Stimulated activated CD4-positive, alpha-beta T cell treated with anti-CD3 and anti-CD28 coated beads, Interleukin-15, amount 100 ng/mL, for 48 hours (primary cell): ENCODE measurements at places on chromosomes 1 and 21.

- no peak for DNase-seq
Observed at GRCh38 chr1:113256348-113256729, 134.0 kb upstream of the MAGI3 start.

GRCh38 chr1:203557390-203557789 is 63.4 kb downstream of the OPTC start:
- no peak for DNase-seq

- no peak for DNase-seq
Observed at GRCh38 chr1:61120998-61121397, 38.6 kb downstream of the NFIA start.

DNA sequence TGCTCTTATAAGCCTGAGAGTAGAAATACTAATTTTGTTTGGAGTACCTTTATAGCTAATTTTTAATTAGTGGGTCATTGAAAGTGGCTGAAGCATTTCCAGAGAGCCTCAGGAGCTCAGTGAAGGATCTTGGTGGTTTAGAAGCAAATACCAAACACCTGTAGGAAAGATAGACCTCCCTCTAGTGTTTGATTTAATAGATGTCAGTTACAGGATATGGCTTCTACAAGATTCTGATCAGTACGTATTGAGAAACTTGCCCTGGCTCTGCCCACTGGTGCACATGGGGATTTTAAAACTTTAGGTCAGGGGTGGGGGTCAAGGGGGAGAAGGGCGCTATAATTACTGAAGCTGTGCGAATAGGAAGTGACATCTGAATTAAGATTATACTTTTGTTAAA is 122.2 kb downstream of the POU2F1 start:
- DNase-seq = no peak

DNA sequence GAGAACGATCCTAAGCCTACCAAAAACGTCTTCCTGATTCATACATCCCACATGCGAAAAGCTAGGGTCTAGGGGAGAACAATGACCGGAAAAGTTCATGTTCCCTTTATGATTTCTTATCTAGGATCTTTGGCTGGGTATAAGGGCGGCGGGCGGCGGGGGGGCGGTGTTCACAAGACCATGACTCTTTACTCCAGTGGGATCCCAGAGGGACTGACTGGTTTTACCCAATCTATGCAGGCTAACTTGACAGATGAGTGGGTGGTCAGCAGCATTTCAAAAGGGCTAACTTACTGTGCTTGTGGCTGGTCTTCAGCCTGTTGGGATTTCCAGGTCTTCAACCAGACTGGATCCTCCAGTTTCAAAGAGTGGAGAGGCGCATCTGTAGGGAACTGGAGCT is 40.3 kb downstream of the CNIH3 start:
- DNase-seq = no peak

- DNase-seq = no peak
Observed at GRCh38 chr1:58119971-58120370, 426.6 kb downstream of the OMA1 start.

DNA sequence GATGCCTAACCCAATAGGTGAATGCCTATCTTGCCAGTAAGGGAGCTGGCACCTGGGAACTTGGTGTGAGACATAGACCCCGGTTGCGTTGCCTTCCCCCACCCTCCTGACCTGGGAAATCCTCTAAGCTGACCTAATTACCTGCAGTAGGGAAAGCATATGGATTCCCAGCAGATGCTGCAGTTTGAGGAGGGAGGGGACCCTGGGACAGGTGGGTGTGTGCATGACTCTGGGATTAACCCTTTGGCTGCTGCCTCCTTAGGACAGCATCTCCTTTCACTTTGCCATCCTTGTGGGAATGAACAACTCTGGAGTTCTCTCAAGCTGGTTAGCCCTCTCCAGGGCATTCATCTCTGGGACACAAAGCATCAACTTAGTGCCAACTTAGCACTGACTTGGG is 16.4 kb upstream of the NFASC start:
- DNase-seq = no peak

GRCh38 chr1:9721606-9722377 is 70.3 kb downstream of the PIK3CD start:
- DNase-seq = no peak

DNA sequence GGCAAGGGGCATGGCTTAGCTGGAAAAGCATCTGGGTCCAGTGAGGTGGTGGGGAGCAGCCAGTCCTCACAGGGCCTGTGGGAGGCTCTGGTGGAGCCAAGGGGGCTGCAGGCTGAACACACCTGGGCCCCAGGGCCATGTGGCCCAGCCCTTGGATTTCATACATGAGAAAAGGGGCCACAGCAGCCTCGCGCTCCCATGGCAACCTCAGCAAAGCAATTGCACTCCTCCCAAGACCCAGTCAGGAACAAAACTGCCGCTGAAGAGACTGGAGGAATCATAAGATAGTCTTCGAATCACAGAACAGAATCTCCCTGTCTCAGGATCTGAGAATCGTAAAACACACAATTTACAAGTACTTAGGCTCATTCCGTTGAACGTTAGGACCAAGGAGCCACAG is 24.6 kb downstream of the LRP8 start:
- no peak for DNase-seq

- DNase-seq = no peak
Observed at GRCh38 chr1:85445906-85446305, 19.1 kb downstream of the DDAH1 start.

DNA sequence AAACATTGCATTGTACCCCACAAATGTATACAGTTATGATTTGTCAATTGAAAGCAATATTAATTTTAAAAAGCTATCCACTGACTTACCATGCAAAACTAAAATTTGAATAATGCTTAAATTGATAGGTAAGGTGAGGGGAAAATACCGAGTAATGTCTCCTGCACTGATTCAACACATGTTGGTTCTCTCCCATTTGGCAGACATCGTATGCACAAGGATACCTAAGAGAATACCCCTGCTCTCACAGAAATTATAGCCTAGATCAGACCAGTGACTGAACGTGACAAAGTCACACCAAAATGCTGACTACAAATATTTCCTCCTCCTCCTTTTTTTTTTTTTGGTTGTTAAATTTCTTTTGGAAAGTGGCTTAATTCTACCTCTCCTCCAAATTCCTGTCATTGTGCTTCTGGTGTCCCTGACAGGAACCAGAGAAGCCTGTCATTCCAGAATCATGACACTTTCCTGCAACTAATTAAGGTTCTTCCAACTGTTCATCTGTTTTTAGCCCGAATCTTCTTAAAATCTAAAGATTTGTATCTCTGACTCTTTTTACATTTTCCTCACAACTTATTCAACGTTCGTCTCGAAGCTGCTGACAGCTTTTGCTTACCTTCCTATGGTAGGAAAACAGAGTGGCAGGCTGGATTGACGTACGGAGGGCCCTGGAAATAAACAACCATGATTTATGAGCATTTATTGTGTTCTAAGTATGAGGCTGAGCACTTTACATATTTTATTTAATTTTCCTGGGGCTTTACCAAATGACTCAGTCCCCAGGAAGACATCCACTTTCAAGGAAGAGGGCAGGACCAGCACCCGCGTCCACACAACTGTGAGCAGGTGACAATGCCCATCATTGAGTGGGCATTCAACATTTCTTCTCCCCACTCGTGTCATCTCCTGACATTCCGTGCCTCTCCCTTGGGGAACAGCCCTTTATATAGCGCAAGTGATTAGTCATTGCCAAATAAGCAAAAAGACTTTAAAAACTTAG is 57.9 kb upstream of the KCNE2 start:
- no peak for DNase-seq

GRCh38 chr1:46595127-46595526 is 8.9 kb downstream of the MKNK1 start:
- no peak for DNase-seq

- no peak for DNase-seq
Observed at GRCh38 chr1:197884173-197884572, 18.3 kb upstream of the C1orf53 start.

- no peak for DNase-seq
Observed at GRCh38 chr1:208179263-208179816, 64.8 kb downstream of the PLXNA2 start.

DNA sequence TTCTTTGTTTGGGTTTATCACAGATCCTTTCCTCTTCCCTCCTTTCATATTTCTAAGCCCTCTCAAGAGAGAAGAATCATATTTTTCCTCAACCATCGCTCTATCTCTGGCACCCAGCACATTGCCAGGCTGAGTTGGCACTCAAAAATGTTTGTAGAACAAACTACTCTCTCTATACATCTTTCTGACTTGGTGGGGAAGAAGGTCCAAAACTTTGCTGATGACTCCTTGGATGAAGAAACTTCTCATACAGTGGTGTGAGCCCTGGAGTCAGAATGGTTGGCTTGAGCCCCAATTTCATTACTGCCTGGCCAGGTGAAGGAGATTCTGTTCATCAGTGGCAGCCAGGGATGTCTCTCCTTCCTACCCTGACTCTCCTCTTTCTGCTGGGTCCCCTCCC is 11.9 kb downstream of the ALX3 start:
- no peak for DNase-seq

GRCh38 chr1:247268390-247269045 is 12.6 kb downstream of the VN1R5 start:
- DNase-seq = no peak

- no peak for DNase-seq
Observed at GRCh38 chr1:8382051-8382505, 64.2 kb downstream of the SLC45A1 start.

DNA sequence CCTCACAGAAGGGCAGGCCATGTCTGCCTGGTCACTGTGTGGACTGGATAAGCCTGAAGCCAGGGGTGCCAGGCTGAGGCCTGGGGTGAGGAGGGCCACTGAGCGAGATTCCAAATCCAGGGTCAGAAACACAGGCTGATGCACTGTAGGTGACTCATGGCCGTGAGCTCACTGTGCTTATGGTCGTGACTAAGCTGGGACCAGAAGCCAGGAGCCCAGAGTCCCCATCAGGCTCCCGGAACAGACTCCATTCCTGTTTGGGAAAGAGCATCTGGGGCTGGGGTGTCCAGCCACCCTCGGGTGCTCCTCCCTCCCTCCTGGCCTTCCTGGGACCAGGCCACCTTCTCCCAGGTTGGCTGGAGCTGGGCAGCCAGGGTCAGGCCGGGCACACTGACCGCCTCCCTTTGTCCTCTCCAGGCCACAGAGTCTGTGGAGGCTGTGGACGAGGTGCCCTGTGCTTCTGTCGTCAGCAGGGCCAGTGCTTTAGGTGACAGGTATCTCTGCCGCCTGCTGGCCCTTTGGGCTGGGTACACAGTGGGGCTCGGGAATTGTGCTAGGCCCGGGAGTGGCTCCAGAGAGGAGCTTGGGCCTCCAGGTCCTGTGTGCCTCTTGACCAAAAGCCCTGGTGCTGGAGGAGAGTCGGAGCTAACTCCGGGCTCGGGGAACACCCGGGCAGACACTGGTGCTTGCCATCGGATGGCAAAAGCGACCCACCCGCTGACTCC is 36.7 kb downstream of the AJAP1 start:
- DNase-seq = no peak

- no peak for DNase-seq
Observed at GRCh38 chr1:180909005-180909414, 3.7 kb upstream of the KIAA1614 start.

DNA sequence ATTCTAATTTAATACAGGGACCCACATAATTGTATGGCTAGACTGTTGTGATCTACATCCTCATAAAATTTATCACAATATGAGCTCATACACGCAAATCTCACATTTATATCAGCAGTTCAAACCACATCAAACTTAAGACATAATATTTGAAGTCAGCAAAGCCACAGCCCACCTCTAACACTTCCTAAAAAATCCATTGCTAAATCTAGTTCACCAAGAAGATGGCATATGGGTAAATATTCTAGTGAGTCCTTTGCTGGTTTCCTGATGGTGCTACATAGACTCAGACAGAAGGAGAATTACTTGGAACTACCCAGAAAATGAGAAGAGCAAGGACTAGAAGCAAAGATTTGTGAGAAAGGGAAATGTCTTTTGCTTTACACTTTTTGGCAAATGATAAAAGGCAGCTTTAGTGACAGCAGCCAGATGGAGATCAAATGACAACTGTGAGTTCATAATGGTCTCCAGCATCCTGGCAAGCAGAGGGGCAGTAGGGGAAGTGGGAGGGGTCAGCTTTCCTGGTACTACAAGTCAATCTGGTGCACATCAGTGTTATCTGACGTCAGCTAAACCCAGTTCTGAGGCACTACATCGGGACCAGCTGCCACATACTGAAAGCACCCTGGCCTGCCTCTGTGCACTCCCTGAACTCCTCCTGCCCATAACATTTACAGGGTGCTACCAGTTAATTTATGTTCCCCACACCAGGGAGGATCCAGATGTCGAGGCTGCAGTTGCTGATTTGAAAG is 10.6 kb upstream of the GADD45A start:
- no peak for DNase-seq

DNA sequence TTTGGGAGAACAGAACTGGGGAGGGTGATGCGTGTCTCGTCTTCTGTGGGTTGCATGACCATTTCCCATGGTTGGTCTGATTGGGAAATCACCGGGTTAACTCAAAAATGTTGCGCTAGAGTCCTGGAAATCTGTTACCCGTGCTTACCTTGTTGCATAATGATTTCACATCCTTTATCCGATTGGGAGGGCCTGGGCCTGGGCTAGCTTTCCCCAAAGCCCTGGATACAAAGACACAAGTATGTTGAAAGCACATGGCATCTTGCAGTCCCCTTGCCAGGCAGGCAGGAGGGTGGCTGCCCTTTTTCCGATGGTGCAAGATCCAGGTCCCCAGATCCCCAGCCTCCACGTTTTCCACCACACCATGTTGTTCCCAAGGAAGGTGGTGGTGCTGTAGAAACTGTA is 582 bp downstream of the TRPM2 start:
- DNase-seq = no peak

DNA sequence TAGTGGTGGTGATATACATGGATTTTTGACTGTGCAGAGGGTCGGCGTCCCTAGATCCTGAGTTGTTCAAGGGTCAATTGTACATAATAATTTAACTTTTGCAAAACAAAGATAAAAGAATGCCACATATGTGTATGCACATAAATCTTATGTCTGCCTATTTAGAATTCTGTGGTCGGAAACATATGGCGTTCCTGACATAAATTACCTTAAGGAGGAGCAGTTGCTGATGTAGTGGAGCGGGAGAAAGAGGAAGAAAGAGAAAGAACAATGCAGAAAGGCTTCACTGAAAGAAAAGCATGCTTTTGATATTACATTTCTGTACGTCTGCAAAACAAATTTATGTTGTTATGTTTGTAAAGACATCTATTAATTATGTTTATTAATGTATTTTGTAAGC is 40.0 kb downstream of the S1PR1 start:
- no peak for DNase-seq

DNA sequence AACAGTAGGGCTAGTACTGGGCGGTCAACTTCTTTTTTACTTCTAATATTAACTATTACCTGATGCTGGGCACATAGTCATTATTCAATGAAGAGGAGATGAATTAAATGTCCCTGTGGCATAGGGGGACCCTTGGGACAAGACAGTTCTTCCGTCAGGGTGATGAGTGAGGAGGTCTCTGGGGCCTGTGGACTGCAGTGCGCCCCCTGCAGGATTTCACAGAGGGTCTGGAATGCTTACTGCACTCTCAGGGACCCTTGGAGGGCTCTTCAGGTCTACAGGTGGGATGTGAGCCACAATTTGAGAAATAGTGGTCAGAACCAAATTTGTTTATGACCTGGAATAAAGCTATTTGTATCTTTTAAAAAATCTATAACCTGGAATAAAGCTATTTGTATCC is 149.4 kb downstream of the FAM78B start:
- no peak for DNase-seq
